ENCODE measurements at places on chromosomes 3 and 15. TPM values are rescaled to one million over a fixed set of nuclear protein-coding genes. Genes with fewer than 3 reads are reported as not detected.

- DNase-seq = peak; percentile 92
Measured at GRCh38 chr3:119702530-119703527, at the start of gene CFAP91. CFAP91 (plus strand) TSS chr3:119703022; CDS start chr3:119703099, 77 bp downstream.

GRCh38 chr3:157201648-157202278 lies 41.8 kb upstream of the CCNL1 start:
- no peak for DNase-seq

DNA sequence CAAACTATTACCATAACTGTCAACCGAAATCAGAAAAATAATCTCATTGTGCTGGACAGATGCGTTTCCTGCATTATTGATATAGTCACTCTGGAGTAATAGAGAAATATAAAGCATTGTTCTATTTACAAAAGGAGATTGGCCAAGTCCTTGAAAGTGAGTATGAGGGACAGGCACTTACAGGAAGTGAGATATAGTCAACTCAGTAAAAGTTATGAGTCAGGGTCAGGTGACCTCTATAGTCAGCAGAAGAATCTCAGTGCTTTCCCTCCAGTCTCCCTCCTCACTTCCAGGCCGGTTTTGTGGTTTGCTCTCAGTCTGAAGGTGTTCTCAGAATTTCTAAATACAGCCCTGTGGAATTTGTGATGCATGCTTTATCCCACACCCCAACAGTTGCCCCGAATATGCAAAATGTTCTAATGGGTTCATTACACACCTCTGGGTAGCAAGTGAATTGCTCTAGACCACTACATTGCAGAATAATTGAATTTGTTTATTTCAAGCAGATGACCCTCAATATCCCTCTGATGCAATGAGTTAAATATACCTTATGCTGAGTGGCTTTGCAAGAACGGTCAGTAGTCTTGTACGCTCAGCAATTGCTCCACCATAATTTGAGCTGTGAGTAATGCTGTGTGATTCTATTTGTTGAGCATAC lies 787.7 kb downstream of the MCTP2 start:
- DNase-seq = no peak

GRCh38 chr3:45575386-45575923 lies 19.1 kb upstream of the LIMD1 start:
- DNase-seq = no peak

DNA sequence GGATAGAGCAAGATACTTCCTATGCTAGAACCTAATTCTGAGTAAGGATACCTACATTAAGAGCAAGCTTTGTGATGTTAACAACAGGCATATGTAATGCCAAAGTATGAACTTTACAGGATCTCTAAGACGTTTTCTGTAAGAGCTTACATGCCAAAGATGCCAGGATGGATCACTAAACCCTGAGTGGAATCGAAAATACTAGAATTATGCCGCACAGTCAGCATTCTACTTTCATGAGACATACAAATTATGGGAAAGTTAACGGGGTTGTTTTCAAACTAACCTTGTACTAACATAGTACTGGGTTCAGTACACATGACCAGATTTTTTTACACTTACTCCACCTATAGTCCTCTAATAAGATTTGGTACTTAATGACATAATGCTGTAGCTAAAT lies 55.1 kb downstream of the AAGAB start:
- DNase-seq = no peak

- peak; percentile 45 for DNase-seq
Measured at GRCh38 chr3:119497820-119498185, 544 bp upstream of the TIMMDC1 start.

- DNase-seq = no peak
Measured at GRCh38 chr15:29046281-29046810, 160.6 kb downstream of the APBA2 start.

- no peak for DNase-seq
Measured at GRCh38 chr3:177284383-177284881, 87.2 kb upstream of the TBL1XR1 start.

- peak; percentile 68 for DNase-seq
Measured at GRCh38 chr3:45929042-45929679, 14.1 kb upstream of the CXCR6 start.

DNA sequence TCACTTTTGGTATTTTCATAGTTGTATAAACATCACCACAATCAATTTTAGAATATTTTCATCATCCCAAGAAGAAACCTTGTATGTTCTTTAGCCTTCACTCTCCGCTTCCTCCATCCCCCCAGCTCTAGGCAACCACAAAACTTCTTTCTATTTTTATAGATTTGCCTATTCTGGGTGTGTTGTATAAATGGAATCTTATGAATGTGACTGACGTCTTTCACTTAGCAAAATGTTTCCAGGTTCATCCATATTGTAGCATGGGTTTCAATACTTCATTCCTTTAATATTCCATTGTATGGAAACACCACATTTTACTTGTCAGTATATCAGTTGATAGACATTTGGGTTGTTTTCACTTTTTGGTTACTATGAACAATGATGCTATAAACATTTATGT lies 335.8 kb upstream of the GOLIM4 start:
- no peak for DNase-seq

DNA sequence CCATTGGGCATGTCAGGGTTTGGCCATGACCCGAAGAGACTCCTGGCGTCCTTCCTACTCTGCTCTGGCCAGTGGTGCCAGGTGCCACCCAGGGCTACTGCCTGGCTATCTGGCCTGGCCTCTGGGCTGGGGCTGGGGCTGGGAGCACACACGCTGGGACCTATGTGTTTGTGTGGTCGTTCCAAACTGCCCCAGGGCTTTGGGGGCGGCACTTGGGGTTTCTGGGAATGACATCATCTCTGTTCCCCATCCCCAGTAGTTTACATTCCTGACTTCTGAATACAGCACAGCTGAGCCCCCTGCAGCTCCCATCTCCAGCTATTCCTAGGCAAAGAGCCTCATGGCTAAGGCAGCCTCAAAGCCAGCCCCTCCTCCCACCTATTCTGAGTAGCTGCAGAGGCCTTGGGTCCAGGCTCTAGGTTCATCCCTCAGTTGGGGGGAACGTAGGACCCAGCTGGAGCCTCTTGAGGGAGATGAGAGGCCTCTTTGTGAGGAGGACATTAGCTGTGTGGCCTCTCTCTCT lies 24.3 kb downstream of the PLEKHO2 start:
- DNase-seq = no peak

DNA sequence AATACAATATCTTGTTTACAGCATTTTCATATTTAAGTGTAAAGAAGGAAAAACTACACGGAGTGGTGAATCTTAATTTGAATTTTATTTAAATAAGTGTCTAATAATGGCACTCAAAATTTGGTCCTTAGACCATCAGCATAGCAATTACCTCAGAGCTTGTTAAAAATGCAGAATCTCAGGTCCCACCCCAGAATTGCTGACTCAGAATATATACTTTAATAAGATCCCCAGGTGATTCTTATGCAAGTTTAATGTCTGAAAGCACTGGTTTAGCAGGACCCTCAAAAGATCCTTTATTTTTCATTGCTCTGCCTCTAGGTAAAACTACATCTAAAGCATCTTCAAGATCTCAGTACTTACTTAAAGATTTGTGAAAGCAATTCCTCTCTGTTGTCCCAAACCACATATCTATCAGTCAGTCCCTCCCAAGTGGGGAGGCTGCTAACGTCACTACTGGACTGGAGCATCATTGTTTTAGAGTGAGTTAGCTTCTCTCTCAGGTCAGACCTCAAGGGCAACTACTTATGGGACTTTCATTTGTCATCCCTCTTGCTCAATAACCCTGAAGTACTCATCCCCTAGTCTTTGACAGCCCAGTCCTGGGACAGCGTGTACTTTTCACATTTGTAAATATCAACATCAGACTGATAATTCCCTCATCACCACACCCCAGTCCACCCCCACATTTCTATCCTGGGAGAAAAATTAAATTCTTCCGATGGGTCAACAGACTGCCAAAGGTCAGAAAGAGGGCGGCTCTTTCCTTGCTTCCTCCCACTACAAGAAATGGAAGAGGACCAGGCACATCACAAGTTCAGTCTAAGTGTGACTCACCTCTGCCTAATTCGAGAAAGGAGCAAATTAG lies 76.7 kb downstream of the CBLB start:
- DNase-seq = no peak

- DNase-seq = no peak
Measured at GRCh38 chr3:194208709-194209108, 72.8 kb downstream of the HES1 start.

DNA sequence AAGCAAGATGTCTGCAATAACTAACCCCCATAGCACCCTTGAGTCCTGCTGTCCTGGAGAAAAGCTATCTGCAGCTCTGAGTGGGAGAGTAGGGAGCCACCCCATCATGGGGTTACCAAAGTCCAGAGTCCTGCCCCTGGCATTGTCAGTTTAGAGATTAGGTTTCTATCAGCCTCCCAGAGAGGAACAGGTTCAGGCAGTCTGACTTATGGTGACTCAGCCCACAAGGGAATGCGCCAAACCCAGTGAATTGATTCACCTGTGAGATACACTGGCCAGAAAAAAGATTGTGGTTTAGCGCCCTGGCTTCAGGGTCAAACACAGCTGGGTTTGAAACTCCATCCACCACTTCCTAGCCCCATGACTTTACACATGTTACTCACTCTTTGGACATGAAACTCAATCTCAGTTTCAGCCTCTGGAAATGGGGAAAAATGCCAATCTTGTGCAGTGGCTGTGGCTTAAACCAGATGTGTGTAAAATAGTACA lies 263.6 kb upstream of the HES1 start:
- no peak for DNase-seq

GRCh38 chr3:114639171-114639570 lies 345.3 kb downstream of the TIGIT start:
- DNase-seq = no peak

- DNase-seq = no peak
Measured at GRCh38 chr15:24784506-24784905, 108.9 kb downstream of the NPAP1 start.

- DNase-seq = no peak
Measured at GRCh38 chr15:65460741-65461347, 38.1 kb upstream of the IGDCC4 start.

GRCh38 chr15:60001610-60002527 lies 2.2 kb upstream of the FOXB1 start:
- DNase-seq = no peak

- no peak for DNase-seq
Measured at GRCh38 chr3:190696777-190697501, 165.6 kb downstream of the GMNC start.

The SEMA3G gene
- 0.49 TPM for polyA plus RNA-seq

The ABI3BP gene
- 2.2 TPM for polyA plus RNA-seq

The GOLGA6L10 gene
- polyA plus RNA-seq = 0.67 TPM

The P2RY14 gene
- 0.11 TPM for polyA plus RNA-seq

The DUOX1 gene
- polyA plus RNA-seq = 0.94 TPM

The APBA2 gene
- 0.59 TPM for polyA plus RNA-seq

The SLITRK3 gene
- 2.8 TPM for polyA plus RNA-seq

The PHC3 gene
- 44.7 TPM for polyA plus RNA-seq

The CCRL2 gene
- polyA plus RNA-seq = 0.51 TPM

The SLC22A14 gene
- polyA plus RNA-seq = not detected

The CNTN6 gene
- polyA plus RNA-seq = not detected

The CTDSPL gene
- 8.4 TPM for polyA plus RNA-seq

The CHDH gene
- 10.7 TPM for polyA plus RNA-seq

The RUBCN gene
- polyA plus RNA-seq = 4.5 TPM

All from liver (tissue), 10 donors.